ENCODE measurements at places on chromosomes 1 and 21.

DNA sequence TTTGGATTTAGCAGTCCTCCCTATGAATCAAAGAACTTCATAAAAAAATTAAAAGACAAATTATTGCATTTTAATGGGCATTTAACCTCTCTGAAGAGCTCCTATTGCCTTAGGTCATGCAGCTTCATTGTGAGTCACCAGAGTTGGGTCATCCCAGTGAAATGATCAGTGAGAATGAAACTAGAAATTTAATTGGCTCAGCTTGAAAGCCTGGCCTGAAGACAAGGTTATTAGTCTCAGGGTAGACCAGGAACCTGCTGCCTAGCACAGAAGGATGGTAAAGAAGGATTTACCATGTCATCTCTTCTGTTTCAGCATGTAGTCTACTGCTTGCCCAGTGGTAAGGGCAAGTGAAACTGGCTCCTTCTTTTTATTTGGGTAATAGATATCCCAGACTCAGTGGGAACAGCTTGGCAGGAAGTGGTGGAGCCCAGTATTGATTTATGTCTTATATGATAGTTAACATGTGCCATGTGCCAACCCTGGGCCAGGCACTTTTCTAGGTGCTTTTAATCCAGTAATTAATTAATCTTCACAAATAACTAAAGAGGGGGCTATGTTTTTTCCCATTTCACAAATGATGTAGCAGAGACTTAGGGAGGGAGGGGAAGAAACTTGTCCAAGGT is 23.6 kb downstream of the LAMC2 start:
- peak; percentile 54 for DNase-seq

DNA sequence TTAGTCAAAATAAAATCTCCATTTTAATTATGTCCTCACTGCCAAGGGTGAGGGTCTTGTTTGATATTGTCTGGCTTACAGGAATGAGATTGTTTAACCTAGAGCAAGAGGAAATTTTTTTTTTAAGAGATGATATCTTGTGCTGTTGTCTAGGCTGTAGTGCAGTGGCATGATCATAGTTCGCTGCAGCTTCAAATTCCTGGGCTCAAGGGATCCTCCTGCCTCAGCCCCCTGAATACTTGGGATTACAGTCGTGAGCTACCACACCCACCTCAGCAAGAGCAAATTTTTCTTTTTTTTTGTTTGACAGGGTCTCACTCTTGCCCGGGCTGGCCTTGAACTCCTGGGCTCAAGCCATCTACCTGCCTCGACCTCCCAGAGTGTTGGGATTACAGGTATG is 84.6 kb downstream of the DISP1 start:
- DNase-seq = no peak

DNA sequence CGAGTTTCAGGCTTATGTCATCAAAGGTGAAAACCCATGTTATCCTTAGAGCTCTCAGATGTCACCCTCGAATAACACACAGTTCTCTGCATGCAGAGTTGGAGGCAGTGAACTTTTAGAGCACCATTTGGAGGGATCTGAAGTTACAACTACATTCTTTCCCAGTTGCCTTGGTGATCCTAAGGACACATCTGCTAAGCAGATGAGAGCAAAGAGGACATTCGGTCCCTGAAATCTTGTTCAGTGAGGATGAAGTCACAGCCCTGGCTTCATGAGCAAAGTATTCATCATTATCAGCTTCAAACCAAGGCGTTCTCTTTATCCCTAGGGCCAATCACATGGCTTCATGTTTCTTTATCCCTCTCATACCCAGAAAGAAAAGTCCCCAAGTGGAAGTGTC is 23.1 kb upstream of the MCOLN2 start:
- DNase-seq = no peak

DNA sequence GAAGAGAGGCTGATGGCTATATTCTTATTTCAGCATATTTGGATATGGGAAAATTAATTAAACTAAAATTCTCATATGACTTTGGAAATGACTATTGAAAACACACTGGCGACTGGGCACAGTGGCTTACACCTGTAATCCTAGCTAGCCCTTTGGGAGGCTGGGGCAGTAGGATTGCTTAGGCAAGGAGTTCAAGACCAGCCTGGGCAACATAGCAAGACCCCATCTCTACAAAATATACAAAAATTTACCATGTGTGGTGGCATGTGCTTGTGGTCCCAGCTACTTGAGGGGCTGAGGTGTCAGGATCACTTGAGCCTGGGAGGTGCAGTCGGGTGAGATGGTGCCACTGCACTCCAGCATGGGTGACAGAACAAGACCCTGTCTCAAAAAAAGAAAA is 26.2 kb downstream of the HS2ST1 start:
- no peak for DNase-seq

GRCh38 chr1:27879374-27880082 is 7.2 kb downstream of the THEMIS2 start:
- no peak for DNase-seq

DNA sequence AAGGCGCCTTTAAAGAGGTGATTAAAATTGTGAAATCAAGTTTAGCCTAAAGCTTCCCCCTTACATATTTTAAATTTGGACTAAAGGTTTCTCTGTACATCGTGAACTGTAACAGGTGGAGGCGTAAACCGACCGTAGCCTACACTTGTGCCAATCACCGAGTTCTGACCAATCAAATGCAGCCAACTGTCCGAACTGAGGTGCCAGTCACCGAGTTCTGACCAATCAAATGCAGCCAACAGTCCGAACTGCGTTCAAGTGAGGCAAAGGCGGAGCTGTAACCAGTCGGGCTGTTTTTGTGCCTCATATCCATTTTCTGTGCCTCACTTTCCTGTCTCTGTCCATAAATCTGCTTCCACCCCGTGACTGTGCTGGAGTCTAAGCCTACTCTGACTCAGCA is 7.4 kb downstream of the TFF1 start:
- no peak for DNase-seq

- DNase-seq = no peak
Measured at GRCh38 chr1:147091801-147092200, 80.5 kb downstream of the PRKAB2 start.

DNA sequence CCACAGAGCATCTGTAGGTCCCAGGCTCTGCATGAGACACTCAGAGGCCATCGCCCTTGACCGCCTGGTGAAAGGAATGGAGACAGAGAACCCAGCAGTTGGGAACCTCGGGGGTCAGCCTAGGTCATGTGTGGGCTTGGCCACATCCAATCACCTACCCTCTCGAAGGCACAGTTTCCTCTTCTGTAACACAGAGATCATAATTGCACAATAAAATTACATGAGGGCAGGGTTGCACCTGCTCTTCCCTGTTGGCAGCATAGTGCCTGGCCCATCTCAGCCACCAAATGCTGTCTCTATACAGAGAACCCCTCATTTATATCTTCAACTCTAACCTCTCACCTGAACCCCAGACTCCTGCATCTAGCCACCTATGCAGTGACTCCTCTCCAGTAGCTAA is 418.1 kb upstream of the VAMP3 start:
- no peak for DNase-seq

DNA sequence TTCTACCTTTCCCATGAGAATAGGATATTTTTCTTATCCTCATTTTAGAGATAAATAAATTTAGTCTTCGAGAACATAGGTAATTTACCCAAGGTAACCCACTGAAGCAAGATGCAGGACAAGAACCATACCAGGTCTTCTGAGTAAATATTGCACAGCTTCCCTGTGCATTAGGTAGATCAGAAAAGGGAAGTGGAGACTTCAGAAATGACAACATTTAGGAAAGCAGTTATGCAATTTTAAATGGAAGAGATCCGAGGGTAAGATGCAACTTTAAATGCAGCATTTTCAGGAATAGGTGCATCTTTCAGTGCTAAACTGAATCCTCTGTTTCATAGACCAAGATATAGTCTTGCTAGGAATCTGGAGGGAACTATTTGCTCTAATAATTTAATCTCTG is 206.4 kb upstream of the SGIP1 start:
- DNase-seq = no peak

- DNase-seq = peak; percentile 7
Measured at GRCh38 chr21:17270229-17270628, 242.6 kb upstream of the CXADR start.

DNA sequence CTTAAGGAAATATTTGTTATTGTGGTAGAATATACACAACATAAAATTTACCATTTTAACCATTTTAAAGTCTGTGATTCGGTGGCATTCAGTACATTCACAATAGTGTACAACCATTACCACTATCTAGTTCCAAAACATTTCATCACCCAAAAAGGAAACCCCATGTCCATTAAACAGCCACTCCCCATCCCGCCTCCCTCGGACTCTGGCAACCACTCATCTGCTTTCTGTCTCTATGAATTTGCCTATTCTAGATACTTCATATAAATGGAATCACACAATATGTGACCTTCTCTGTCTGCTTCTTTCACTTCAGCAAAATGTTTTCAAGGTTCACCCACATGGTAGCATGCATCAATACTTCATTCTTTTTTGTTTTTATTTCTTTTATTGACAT is 51.3 kb downstream of the PTP4A2 start:
- no peak for DNase-seq

GRCh38 chr1:47396671-47397196 is 19.4 kb upstream of the FOXE3 start:
- DNase-seq = no peak

DNA sequence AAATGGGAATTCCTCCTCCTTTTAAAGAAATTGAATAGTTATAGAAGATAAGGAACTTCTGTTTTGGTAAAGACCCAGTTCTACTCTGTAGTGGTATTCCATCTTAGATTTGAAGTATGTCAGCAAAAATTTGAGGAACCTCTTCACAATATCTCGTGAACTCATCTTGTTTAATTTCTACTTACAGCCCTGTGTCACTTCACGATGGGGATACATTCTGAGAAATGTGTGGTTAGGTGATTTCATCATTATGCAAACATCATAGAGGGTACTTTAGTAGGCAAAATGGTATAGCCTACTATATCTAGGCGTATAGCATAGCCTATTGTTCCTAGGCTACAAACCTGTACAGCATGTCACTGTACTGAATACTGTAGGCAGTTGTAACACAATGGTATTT is 36.0 kb downstream of the ALG6 start:
- peak; percentile 24 for DNase-seq

- peak; percentile 85 for DNase-seq
Measured at GRCh38 chr1:185739967-185740366, 5.8 kb downstream of the HMCN1 start.

GRCh38 chr1:6409733-6410132 is 10.0 kb downstream of the HES2 start:
- DNase-seq = no peak

GRCh38 chr1:245046769-245047168 is 108.0 kb upstream of the KIF26B start:
- DNase-seq = no peak

DNA sequence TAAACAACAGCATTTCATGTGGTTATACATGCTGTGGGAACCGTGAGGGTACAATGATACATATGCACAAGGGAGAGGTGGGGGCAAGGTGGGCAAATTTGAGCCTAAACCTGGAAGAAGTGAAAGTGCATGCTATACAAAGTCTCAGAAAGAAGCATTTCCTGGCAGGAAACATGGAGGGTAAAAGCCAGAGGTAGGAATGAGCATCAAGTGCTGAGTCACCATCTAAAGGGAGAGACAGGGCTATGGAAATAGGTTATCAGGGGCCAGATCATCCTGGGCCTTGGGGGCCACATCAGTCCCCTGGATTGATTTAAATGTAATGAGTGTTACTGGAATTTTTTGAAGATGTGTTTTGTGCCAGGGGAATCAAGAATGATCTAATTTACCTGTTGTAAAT is 60.1 kb upstream of the DAB1 start:
- no peak for DNase-seq

GRCh38 chr1:46528297-46528955 is 23.0 kb downstream of the KNCN start:
- no peak for DNase-seq

DNA sequence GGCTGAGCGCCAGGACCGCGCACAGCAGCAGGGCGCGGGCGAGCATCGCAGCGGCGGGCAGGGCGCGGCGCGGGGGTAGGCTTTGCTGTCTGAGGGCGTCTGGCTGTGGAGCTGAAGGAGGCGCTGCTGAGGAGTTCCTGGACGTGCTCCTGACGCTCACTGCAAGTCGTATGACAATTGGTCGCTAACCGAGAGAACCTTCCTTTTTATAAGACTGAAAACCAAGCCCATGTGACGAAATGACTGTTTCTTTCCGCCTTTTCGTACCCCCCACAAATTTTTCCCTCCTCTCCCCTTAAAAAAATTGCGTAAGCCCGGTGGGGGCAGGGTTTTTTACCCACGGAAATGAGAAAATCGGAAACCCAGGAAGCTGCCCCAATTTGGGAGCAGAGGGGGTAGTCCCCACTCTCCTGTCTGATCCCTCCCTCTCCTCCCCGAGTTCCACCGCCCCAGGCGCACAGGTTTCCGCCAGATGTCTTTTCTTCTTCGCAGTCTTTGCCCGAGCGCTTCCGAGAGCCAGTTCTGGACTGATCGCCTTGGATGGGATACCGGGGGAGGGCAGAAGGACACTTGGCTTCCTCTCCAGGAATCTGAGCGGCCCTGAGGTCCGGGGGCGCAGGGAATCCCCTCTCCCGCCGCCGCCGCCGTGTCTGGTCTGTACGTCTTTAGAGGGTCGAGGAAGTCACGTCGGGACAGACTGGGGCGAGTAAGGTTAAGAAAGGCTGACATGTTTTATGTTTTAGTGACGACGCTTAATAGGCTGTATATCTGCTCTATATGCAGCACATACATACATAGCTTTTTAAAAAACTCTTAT is at the start of gene PTGS2:
Gene PTGS2, minus strand, starts transcription at position 179 of the 817 bp plus-strand sequence. Its CDS starts 133 bp downstream, at position 46.
- peak; percentile 62 for DNase-seq

GRCh38 chr21:44908908-44909307 is 11.8 kb downstream of the ITGB2 start:
- DNase-seq = no peak

GRCh38 chr1:172405912-172406311 is 14.6 kb upstream of the C1orf105 start:
- DNase-seq = no peak

DNA sequence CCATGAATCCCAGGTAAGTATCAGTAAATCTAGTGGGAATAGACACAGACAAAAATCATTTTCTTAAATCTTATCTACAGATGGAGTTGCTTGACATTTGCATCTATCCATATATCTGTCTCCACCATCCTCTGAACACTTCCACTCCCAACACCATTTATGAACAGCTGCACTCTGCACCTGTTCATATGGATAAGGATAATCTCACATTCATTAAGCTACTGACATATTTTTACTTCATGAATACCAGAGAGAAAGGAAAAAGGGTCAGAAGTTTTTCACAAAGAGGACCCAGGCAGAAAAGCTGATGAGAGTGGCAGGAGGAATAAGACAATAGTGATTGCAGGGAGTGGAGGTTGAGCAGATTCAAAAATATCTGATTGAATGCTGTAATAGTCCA is 222.6 kb downstream of the DNAH14 start:
- no peak for DNase-seq

DNA sequence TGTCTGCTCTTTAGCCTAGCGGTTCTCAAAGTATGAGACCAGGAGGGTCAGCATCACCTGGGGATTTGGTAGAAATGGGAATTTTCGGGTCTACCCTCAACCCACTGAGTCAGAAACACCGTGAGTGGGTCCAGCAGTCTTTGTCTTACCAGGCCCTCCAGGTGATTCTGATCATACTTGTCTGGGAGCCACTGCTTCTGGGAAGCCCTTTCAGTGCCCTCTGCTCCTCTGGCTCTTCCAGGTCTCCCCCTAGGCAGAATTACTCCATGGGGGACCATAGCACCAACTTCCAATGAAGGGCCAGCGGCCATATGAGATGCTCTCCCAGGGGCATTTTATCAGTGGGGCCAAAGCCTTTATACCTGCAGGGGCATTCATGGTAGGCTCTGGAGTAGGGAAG is 81.0 kb upstream of the ETV3 start:
- DNase-seq = no peak

All from activated CD4-positive, alpha-beta T cell treated with anti-CD3 and anti-CD28 coated beads, Interleukin-2, amount 50 U/mL, for 16 hours (primary cell).